Right renal cortex interstitium (tissue), 3 donors: ENCODE measurements at places on chromosomes 5 and 9.

DNA sequence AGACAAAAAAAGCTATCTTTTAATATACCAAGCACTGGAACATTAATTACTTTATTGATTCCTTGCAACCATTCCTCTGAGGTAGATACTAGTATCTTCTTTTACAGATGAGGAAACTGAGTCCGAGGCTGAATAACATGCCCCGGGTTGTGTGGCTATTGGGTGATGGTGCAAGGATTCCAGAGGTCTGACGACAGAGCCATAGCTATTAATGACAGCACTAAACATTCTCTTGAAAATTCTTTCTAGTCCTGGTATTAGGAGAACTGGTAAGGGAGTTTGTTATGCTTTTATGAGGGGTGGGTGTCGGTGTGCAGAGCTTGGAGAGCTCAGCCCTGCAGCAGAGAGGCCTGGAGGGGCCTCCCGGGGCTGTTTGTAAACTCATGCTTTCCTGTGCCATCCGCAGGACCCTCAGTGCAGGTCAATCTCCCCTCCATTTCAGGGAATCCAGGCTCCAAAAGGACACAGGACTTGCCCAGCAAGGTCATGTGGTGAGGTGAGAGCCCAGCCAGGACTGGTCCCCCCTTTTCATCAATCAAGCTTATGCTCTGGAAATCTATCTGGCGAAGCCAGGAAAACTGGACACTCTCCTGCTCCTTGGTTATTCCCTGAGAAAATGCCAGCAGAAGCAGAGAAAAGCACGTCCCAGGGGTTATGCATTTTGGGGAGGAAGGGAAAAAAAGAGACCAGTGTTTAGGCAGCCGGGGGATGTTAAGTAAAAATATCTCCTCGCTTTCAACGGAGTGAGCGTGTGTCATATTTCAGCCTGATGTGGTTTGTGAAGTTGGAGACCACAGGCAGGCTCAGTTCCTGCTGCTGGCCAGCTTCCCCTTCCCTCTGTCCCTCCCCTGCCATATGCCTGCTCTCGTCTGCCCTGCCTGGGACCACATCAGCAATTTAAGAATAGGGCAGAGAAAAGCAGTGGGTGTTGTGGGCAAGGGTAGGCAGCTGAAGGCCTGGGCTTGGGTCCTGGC lies 3.7 kb downstream of the GSN start:
- no peak for DNase-seq

DNA sequence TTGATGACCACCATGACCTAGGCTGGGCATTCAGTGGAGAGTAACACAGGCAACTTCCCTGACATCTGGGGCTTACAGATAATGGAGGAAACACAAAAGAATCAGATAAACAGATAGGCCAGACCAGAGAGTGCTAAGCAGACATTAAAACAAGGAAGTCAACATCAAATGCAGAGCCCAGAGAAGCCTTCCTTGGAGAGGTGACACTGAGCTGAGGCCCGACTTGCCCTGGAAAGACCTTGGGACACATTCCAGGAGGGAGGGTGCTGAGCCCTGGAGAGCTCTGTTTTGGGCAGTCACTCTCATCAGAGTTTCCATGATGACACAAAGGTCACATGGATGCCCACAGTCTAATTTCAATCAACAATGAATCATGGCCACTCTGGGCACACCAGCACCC lies 31.9 kb upstream of the C5orf58 start:
- DNase-seq, result no peak

DNA sequence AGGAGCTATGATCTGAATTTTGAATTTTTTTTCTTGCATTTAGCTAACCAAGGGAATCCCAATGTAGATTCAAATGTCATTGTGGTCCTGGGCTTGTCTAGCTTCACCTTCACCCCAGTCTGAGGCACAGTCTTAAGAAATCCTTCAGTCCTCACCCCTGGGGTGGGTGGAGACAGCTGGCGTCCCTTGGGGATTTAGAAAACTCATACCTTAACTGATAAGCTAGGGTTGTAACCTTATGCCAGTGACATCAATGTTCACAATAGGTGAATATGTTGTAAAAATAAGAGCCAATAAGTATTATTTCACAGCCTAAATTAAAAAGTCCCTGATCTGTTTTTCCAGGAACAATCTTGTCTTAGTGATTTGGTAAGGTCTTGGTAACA lies 4.6 kb downstream of the ISOC1 start:
- no peak for DNase-seq

DNA sequence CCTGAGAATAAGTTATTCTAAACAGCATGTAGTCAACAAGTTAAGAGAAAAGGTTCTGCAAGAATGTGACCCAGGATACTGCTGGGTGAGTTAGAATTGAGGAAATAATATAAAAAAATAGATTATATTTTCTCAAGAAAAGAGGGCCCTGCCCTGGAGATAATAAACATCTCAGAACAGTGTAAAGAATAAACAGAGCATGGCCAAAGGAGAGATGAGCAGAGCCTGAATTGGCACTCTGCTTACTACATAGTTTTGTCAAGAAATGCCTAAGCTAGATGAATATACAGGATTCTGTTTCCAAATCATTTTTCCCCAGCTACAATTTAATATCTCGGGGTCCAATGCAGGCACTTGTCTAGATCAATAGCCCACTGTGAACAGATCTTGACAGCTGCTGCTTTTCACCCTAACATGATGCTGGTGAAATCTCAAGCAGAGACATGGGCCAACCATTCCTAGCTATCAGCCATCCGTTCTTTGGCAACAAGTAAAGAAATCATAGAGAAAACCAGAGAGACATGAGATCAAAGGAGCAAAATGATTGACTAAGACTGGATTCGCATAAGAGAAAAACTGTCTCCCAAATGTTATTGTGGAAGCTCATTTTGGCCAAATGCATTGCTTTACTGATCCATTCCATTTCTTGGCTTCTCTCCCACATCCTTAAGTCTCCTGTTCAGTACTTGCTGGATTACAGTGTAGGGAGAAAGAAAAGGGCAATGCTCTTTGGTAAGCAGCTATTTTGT lies 173.2 kb downstream of the PRELID2 start:
- no peak for DNase-seq

GRCh38 chr5:157610990-157611389 lies 35.4 kb upstream of the ADAM19 start:
- no peak for DNase-seq

GRCh38 chr9:28888806-28889205 lies 1315.5 kb upstream of the C9orf72 start:
- no peak for DNase-seq

- no peak for DNase-seq
These were observed 100.9 kb downstream of the F2RL2 start for GRCh38 chr5:76522103-76522935.

GRCh38 chr9:121249563-121249962 lies 18.4 kb upstream of the GSN start:
- DNase-seq, result no peak

- DNase-seq, result no peak
These were observed 1.2 kb upstream of the SLC4A9 start for GRCh38 chr5:140358738-140359310.
